ENCODE measurements at places on chromosomes 6 and 20. TPM values are rescaled to one million over a fixed set of nuclear protein-coding genes. Genes with fewer than 3 reads are reported as not detected.

Gene OXT
- 1.5 TPM for total RNA-seq

Gene FOXQ1
- not detected for total RNA-seq

Gene PCK1
- total RNA-seq = 331 TPM

Gene TAB2
- 58.3 TPM for total RNA-seq

DNA sequence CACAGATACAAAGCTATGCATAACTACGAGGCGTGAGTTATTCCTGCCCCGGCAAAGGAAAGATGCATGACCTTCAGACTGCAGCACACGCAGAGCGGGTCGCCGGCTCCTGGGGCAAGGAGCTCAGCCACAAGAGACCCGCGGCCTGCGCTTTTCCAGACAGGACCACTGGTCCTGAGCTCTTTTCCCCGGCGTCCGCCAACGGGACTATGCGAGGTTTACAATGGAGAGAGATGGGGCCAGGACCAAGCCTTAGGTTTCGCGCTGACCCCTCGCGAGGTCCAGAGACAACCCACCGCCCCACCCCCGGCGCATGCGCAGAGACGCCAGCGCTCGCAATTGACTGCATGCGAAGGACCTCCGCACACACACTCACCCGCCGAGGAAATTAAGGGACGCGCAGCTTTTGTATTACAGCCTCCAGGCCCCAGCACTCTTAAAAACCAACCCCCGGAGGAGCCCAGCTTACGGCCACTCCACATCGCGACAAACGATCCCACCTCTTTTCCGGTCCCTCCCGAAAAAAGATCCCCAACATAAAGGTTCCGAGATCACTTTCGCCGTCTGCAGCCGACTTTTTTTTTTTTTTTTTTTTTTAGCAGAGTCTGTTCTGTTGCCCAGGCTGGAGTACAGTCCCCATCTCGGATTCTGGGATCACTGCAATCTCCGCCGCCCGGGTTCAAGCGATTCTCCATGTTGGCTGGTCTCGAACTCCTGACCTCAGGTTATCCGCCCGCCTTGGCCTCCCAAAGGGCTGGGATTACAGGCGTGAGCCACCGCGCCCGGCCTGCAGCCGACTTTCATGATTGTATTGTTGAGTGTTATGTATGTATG is at the start of gene COQ3:
Gene COQ3 (minus strand): TSS at position 498 of the 834 bp plus-strand sequence. CDS start 16 bp downstream, at position 482.
- DNase-seq = peak; percentile 91

- peak; percentile 89 for DNase-seq
Observed at GRCh38 chr20:31869942-31870725, at the start of the genes DUSP15 and TTLL9. Gene DUSP15, minus strand, starts transcription at chr20:31870527. Its CDS starts 190 bp downstream, at chr20:31870337. Gene TTLL9, plus strand, starts transcription at chr20:31870634. Its CDS starts 493 bp downstream, at chr20:31871127.

DNA sequence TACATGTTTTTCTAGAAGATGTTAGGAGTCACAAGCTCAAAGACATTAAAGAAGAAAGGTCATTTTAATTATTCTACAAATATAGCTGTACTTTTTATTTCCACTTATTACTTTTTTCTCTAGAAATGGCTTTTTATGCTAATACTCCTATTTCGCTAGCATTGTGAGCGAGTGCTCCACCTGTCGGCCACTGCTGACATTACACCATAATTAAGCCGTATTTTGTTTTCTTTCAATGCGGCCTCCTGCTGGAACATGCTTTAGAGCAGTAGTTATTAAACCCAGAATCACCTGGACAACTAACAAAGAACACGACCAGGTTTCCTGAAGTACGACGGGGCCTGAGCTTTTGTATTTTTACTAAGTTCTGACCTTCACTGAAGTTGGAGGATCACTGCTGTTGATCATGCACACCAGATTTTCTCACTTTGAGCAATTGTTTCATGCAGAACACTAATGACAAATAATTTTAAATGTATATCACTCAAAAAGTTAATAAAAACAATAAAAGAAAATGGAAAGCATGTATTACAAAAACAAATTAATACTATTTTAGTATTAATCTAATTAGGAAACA is 74.1 kb upstream of the PAK5 start:
- no peak for DNase-seq

DNA sequence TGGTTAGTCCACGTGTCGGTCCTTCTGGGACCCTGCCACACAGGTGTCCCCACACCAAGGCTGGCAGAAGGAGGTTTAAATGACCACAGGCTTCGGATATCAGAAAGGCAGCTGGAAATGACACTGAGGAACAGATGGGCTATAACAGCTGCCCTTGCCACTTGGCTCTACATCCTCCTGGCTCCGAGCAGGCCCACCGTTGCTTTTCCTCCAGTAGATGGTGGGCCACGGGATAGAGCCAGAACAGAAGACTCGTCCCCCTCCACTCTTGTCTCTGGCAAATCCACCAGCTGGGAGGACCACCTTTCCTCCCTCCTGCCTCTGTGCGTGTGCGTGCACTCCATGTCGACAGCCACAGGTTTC is 17.6 kb downstream of the WRNIP1 start:
- DNase-seq = no peak

Data from mesenteric fat pad (tissue), 1 donor.